ENCODE measurements at places on chromosomes 4 and X. TPM values are rescaled to one million over a fixed set of nuclear protein-coding genes. Genes with fewer than 3 reads are reported as not detected.

GRCh38 chr4:100022792-100023222 lies 72.7 kb upstream of the H2AZ1 start:
- DNase-seq: no peak

GRCh38 chrX:20309806-20310205 lies 43.1 kb upstream of the RPS6KA3 start:
- no peak for DNase-seq

DNA sequence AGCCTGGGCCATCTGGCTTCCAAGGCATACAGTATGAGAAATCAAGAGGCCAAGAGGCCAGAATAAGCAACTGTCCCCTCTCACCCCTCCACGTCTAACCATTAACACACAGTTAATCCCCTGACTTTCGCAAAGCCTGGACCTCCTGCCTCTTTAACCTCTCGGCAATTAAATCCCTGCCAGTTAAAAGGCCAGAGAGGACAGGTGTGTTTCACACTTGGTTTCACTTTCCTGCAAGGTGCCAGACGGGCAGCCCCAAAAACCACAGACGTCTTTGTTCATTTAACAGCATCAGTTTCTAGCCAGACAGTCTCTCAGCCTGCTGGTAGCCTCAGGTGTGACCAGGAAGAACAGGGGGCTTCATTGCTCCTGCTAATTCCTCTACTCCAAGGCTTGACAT lies 91.1 kb upstream of the KIT start:
- no peak for DNase-seq

- DNase-seq: no peak
Observed at GRCh38 chr4:19925516-19925915, 326.2 kb upstream of the SLIT2 start.

Gene ENPEP
- 0.36 TPM for total RNA-seq

Gene KANTR
- total RNA-seq: 10.0 TPM

Data from activated CD4-positive, alpha-beta T cell treated with anti-CD3 and anti-CD28 coated beads, Interleukin-2, amount 10 ng/mL, durations not matched to agents 24 days and 14 days (primary cell).